ENCODE measurements at places on chromosomes 7 and 10.

GRCh38 chr10:324593-324992, 189.3 kb downstream of the ZMYND11 start:
- DNase-seq = no peak

- no peak for DNase-seq
Measured at GRCh38 chr10:1957057-1957456, 219.7 kb upstream of the ADARB2 start.

DNA sequence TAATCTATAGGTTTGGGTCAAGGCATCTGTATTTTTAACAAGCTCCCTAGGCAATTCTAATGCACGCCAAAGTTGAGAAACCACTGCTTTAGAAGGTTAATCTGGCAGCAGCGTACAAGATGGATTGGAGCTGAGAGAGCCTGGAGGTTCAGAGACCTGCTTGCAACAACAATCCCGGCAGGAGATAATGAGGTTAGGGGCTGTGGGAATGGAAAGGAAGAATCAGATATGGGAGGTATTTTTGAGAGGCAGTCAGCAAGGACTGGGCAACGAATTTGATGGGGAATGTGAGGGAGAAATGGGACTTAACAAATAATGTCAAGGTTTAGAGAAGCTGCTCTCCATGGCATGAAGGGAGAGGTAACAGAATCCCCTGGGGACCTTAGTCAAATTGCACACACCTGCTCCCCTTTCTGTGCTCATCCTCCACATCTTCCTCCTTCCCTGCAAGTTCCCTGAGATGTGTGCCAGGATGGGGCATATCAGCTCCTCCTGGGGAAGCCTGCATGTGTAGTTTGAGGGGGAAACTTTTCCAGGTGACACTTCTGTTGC, 731.0 kb upstream of the GALNT17 start:
- no peak for DNase-seq

- DNase-seq = no peak
Measured at GRCh38 chr7:140084972-140085371, 22.2 kb upstream of the PARP12 start.

- no peak for DNase-seq
Measured at GRCh38 chr7:145088111-145088745, 252.4 kb upstream of the TPK1 start.

DNA sequence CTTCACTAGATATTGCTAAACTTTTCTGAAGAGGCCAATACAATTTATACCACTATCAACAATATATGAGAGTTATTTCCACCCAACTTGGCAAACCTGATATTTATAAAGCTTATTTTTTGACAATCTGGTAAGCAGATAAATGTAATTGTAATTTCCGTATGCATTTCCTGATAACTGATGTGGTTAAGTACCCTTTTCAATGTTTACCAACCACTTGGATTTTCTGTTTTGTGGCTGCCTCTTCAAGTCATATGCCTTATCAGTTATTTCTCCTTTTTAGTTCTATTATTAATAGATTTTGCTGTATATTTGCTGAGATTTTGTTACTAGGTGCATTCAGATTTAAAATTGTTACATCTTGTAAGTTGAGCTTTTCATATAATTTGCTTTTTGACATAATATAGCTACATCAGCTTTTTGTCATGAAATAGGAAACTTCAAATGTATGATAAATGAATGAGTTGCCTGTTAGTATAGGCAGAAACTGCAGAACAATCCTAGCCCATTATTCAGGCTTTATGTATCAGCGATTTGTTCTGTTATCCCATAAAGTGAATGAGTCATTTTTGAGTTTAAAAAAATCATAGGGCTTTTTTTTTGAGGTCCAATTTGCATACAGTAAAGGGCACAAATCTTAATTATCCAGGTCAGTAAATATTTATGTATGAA, 11.5 kb downstream of the SGPL1 start:
- DNase-seq = no peak

DNA sequence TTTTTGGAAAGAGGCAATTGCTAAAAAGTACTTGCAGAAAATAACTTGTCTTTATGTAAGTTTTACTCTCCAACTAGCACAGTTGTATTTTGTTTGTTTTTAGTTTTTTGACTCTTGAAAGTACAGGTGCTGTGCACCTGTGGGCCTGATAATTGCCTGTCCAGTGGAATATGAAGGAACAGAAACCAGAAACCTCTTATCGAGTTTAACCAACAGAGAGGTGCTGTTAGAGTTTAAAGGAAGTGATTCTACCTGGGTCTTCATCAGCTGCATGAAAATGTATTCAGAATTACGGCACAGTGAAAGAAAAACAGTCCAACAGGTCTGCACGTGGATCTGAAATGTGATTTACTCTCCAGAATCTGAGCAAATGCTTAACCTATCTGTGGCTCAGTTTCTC, 326.6 kb upstream of the POM121L12 start:
- DNase-seq = no peak

- peak; percentile 39 for DNase-seq
Measured at GRCh38 chr10:101000127-101000914, 713 bp downstream of the LZTS2 start.

DNA sequence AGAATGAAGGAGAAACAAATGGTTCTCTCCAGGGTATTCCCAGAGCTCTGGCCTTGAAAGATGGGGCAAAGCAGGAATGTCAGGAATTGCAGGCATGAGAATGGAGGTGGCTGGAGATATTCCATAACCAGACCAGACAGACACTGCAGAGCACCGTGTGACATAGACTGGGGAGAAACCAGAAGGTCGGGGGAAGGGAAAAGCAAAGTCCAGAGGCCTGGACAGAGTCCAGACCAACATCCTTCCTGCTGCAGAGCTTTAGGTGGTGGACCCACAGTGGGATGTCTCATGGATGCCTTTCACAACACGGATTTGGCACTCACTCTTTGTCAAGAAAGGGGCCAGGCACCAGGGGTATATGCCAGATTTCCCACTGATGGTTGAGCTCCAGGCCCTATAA, 177.2 kb upstream of the INHBA start:
- DNase-seq = no peak

DNA sequence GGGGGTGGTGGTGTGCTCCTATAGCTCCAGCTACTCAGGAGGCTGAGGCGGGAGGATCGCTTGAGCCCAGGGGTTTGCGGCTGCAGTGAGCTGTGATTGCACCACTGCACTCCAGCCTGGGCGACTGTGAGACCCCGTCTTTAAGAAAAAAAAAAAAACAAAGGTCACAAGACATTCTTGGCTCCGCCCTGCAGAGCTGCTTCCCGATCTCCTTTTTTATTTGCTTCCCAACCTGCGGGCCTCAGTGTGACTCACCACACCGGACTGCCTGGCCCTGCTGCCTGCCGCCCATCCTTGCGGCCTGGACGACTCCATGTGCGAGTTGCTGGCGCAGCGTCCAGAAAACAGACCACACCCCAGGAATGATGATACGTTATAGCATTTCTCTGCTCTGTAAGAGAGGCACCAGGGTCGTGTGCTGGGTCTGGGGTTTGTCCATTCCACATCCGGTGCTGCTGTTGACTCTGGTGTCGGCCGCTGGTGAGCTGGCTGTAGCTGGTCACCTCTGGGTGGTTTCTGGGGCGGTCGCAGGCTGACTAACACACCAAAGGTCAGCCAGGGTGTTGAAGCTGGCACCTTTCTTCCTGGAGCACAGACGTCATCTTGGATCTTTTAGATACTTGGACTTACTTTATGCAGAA, 123.6 kb downstream of the TCF7L2 start:
- peak; percentile 67 for DNase-seq

DNA sequence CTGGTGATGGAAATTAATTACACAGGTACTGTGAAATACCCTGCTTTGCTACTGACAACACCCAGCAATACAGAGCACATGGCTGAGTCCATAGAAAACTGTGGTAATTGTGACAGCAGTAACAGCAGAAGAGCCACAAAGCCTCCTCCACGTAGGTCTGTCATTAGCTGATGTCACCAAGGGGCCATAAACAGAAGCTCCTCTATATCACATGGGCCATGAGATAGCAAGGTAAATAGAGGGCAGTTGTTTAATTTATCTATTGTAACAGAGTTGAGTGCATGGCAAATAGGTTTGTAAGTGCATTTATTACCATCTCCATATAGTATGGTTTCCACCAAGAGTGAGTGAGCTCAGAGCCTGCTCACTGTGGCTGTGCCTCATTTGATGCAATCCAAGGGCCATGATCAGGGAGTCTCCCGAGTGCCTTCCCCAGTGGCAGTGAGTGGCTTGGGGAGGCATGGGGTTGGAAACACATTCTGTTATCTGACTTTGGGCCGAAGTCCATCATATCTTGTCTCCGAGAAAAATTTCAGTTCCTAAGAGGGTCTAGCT, 281.2 kb downstream of the SKAP2 start:
- no peak for DNase-seq

DNA sequence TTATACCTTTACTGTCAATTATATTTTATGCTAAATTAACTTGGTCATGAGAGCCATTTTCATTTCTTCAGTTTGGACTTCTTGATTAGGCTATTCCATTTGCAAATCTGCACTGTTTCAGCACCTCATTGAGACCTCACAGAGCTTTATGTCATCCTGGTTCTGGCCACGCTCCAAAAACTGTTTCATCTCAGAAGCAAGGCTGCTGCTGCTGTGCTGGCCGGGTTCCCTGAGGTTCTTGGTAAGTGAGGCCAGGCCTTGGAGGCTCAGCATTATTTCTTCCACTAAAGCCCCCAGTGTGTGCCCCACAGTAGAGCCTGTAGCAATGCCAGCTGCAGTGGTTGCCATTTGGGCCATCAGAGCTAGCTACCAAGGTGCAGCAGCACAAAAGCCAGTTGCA, 7.8 kb upstream of the ZNF485 start:
- no peak for DNase-seq

DNA sequence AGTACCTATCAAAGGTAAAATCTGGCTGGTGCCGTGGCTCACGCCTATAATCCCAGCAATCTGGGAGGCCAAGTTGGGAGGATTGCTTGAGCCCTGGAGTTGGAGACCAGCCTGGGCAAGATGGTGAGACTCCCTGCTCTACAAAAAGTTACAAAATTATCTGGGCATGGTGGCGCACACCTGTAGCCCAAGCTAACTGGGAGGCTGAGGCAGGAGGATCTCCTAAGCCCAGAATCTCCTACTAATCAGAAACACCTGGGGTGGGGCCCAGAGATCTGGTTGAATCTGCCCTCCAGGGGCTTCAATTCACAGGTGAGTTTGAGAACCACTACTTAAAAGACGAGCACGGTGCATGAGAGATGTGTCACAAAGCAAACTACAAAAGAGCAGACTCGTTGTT, 2.4 kb downstream of the PLA2G12B start:
- no peak for DNase-seq

DNA sequence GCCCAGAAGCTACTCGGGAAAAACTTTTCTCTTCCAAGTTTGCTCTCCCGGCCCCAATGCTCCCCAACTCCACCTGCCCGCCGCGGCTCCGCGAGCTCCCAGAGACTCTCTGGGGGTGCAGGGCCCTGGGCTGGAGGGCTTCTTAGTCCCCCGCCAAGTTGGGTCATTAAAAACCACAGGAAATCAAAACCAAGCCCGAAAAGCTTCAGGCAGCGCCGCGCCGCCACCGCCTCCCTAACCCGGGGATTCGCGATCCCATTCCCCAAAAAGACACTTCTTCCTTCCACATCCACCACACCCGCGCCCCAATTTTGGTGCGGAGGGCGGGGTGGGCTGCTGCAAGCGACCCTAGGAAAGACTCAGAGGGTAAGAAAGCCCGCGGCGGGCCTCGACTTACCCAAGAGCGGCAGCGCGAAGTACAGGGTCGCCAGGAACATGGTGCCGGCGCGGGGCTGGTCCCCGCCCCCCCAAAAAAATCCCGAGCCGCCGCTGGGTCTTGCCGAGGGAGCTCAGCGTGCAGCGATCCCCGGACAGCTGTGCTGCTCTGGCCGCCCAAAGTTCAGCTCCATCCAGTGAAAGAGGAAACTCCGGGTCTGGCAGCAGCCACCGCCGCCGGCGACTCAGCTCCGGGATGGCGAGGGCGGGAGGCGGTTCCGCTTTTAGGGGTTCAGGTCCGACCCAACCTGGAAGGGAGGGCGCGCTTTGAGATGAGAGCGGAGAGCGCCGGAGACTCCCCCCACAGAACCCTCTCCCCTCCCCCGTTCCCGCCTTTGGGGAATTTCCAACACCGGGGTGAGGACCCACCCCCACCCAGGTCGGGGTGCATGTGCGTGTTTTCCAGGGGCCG, 1.2 kb downstream of the GFRA1 start:
- peak; percentile 47 for DNase-seq

DNA sequence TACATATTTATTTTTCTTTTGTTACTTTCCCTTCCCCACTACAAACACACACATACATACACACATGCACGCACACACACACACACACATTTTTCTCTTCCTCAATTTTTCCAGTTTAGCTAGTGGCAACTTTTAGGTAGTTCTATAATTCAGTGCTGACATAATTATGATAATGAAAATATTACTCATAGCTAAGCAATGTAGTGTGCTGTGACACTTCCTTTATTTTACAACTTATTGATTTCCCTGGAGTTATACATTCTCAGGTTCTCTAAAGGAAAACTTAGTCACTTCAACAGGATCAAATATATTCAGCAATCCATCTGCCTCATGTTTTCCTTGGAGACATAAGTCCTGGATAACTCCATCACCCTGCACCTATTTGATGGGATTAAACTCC, 151.6 kb downstream of the CACNA2D1 start:
- DNase-seq = no peak

DNA sequence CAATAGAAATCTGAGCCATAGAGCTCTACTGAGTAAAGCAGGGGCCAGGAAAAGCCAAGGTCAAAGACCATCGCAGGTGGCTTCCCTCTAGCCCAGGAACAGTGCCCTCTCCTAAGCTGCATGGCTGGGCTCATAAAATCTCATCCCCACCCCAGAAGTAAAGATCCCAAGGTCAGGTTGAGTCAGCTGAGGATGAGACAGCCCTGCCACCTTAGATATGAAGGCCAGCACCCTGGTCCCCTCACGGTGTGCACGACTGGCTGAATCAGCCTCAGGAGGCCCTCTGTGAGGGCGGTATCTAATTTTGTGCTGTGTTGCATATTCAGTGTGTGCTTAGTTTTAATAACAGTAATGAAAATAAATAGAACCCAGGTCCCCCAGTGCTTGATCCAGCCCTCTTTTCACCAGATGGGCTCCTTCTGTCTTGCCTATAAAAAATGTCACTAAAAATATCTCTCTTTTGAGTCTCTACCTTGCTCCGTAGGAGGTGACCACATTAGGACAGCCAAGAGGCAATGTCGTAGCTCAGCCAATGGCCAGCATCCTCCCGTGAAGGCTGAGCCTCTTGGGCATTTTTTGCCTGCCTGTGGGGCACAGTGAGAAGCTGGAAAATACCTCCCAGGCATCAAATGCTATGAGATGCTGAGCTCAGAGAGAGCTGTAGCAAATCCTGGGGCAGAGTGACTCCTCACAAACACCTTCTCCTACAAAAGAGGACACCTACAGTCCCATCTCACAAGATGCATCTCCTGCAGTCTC, 424.0 kb downstream of the PLXNA4 start:
- DNase-seq = no peak
